ENCODE measurements at places on chromosomes 7 and 10.

- no peak for DNase-seq
These were observed 112.5 kb downstream of the MYOF start for GRCh38 chr10:93369588-93370164.

DNA sequence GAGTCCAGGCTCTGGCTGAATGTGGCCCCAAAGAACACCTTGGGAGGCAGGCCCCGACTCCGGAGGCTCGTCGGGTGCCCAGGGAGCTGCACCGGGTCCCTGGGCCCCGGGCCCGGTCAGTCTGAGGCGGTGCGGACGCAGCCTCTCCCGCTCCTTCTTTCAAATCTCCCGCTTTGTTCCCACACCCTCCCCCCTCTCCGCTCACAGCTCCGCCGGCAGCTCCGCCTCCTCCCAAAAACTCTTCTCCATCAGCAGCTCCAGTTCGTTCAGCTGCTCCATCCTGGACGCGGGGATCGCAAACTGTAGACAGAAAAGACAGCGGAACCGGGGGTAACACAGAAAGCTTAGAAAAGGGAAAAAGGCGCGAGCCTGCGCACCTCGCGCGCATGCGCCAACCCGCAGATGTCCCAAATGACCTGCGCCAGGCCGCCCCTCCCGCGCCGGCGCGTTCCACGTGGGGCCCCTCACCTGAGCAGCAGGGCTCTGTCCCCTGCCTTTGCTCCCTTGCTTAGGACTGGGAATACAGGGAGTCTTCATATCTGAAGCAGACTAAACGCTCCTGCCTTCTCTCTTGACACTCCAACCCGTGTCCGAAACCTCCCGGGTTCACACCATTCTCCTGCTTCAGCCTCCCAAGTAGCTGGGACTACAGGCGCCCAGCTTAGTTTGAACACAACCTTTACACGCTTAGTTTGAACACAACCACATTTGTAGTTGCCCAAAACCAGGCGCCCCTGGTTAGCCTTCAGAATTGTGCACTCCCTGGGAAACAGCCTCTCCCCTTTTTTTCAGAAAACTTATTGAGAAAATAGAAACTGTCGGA, at the start of gene DNA2:
Gene DNA2 (minus strand): TSS at position 388 of the 823 bp plus-strand sequence. CDS start 109 bp downstream, at position 279.
- DNase-seq, result peak; percentile 45

DNA sequence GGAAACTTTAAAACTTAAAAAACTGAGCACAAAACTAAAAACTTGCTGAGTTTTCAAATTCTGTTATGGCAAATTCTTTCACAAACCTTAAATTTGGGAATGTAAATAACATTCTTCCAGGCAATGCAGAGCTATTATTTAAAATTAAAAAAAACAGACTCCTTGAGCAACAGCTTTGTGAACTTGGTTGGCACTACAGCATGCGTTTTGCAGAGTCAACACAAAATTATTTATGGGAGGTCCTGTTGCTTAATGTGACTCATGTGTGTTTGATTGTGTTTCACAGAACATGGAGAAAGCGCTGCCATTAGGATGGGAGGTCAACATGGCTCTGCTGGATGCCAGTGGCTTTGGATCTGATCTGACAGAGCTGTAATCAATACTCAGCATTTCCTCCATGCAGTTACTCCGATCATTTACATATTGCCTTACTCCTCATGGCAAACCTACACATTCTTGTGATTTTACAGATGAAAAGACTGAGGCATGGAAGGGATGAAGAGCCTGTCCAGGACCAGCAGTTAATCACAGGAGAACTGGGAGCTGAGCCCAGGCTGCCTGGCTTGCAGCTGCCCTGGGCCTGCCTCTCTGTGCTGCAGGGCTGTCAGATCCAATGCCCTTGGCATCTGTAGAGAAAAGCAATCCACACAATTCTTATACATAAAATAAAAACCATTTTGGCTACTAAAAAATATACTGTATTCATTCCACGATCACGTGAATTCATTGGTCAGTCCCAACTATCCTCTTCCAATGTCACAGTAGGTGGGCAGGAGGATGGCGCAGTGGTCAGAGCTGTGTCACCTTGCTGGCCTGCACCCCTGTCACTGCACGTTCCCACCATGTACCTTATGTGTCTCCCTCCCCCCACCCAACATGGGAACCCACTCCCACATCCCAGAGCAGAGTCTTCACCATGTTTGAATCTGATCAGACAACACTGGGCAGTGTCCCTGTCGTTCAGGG, 200.9 kb downstream of the CXCL12 start:
- no peak for DNase-seq

GRCh38 chr7:27745064-27745583, 5.2 kb downstream of the TAX1BP1 start:
- DNase-seq, result no peak

DNA sequence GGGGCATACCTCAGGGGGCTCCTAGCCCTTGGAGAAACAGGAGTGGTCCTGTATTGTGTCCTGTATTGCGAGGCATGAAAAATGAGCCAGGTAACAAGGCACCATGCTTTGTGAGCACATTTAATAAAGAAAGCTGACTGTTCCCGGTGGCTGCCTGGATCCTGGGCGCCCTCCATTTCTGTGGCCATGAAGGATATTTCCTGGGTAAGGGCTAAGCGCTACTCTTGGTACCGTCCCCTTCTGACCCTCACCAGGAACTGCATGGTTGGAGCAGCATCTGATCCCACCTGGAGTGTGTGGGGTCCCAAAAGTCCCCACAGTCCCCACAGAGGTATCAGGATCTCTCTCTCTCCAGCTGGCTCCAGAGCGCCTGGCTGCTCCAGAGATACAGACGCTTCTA, 139.5 kb downstream of the MAPK8 start:
- no peak for DNase-seq

GRCh38 chr10:8245131-8245813, 190.8 kb downstream of the GATA3 start:
- no peak for DNase-seq

GRCh38 chr10:103859161-103860086, 4.0 kb upstream of the SH3PXD2A start:
- DNase-seq, result peak; percentile 15

- no peak for DNase-seq
These were observed at the start of gene SP8 for GRCh38 chr7:20786779-20787659. SP8 (minus strand) TSS chr7:20786886; CDS start chr7:20786798, 88 bp downstream.

DNA sequence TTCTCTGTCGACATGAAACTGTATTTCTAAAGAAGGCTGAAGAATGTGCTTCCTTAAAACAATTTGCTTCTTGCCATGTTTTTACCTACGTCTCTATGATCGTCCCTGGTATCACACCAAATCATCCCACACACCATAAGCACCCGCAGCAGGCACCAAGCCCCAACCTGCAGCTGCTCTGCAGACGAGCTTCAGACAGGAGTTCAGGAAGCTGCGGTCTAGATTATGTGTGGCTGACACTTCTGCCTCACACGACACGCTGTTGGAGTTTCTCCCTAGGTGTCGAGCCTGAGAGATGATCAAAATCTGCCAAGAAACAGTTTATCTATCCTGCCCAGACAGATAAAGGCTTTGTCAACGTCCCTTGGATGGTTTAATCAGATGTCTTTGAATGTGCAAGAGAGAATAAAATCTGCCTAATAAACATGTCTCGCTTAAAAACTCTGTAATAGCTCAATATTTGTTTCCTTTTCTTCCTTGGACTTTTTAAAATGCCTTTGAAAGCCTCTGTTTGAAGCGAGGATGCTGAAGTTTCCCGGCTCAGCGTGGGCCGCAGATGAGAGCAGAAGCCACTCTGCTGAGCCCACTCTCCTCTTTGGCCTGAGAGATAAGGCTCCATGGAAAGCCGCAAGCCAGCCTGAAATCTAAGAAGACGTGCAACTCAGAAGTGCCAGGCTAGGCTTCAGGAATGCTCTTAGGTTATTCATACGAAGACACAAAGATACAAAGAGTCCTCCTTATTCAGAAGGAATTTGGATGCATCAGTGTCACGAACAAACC, 158.3 kb upstream of the PFKP start:
- DNase-seq, result no peak

All from GM12864 (cell line).